Fibroblast of skin of left quadriceps (primary cell): ENCODE measurements at places on chromosomes 3 and 15.

DNA sequence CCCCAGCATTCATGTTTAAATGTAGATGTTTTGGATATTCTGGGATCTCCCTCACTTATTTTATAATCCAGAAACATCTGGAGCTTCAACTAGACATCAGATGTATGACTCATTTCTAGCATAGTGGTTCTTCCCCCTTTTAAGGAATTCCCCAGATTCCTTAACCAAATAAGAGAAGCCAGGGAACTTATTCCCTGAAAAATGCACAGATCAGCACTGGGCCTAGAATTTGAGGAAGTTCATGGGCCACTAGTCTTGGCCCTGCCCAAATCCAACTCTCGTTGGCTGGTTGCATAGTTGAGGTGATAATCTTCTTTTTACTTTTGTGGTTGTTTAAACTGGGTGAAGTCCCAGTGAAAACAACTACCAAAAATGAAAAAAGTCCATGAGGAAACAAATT lies 20.4 kb downstream of the RARRES1 start:
- peak; percentile 89 for DNase-seq

GRCh38 chr15:57472861-57473260 lies 96.6 kb downstream of the CGNL1 start:
- no peak for DNase-seq

GRCh38 chr3:132788301-132788671 lies 66.1 kb upstream of the NPHP3 start:
- DNase-seq = peak; percentile 80

DNA sequence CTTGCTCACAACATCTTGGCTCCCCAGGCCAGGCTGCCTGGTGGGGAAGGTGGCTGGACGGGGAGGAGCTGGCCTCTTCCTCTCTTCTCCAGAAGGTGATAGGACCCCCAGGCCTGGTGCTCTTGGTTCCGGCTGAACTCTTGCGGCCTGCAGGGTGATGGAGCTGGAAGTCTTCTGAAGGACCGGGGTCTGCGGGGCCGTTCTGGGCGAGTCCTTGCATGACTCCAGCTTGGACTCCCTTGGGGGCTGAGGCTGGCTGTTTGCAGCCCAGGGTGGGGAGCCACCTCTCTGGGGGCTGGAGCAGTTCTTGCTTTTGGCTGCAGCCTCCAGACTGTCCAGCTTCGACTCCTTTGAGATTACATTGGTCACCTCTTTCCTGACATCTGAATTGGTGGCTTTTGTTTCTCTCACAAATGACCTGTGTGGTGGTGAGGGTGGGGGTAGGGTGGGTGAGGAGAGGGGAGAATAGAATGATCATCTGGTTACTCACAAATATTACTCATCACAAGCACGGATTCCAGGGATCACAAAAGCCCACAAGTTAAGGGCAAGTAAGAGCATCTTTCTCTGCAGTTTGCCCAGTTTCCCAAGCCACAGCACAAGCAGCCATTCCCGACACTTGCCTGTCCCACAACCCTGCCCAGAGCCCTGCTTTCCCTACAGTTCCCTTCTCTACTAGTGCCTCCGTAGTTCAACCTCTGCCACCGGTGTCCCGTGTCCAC lies 149.1 kb upstream of the HACD2 start:
- peak; percentile 82 for DNase-seq

DNA sequence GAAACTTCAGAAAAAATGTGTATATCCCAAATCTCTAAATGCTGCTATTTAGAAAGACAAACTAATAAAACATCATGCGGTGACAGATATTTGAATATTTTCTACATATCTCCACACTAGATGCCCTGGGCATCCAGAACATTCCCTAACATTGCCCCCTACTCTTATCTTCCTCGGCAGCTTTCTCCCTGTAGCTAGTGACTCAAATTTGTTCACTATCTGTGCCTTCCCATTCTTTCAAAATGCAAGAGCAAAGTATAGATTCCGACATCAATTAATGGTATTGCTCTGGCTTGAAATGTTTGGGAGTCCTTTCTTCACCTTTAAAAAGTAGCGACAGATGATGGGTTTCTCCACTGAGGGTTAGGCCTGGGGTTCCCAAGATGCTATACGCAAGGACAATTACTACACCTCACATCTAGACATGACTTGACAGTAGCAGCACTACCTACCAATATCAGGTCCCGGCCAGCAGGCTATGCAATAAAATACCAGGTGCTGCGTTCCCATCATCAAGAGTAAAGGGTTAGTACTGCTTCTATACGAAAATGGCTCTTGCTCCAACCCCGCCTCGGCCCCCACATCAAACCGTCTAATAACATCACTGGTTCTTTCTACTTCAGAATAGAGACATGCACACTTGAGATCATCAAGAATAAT lies 631 bp downstream of the UBR1 start:
- DNase-seq = no peak

DNA sequence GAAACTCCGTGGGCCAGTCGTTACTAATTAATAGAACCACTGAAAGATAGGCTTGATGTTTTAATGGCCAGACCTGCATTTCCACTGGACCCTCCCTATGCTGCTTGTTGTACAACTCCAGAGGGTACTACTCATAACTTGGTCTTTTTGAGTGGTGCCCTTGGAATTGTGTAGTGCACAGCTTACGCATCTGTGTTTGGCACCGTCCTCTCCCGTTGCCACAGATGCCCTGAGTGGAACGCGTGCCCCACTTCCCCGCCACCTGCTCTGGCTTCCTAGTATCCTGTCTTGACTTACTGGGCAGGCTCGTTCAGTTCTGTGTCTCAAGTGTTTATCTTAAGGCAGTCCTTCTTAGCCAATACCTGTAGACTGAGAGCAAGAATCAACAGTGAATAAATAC lies 78.7 kb downstream of the USP13 start:
- DNase-seq = no peak

- DNase-seq = no peak
Measured at GRCh38 chr15:56719774-56720555, 13.3 kb downstream of the ZNF280D start.

GRCh38 chr15:68414591-68414990 lies 17.4 kb downstream of the ITGA11 start:
- DNase-seq = no peak

DNA sequence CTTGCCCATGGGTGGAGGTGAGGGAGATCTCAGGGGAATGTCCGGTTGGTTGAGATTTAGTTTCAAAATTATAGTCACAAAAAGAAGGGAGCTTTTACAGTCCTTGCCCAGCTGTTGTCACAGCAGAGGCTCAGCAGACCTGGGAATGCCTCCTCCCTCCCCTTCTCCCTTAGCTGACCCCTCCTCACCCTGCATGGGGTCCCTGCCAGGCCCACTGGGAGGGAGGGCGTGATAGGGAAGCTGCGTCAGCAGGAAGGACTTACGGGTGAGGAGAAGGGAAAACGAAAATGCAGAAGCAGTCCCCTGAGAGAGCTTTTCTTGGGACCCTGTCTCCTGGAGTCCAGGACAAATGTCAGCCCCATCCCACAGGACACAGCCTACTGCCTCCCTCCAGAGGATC lies 18.9 kb downstream of the SCN5A start:
- no peak for DNase-seq

GRCh38 chr15:77659350-77660321 lies 26.9 kb upstream of the LINGO1 start:
- DNase-seq = peak; percentile 5

GRCh38 chr3:178669022-178669601 lies 132.9 kb downstream of the KCNMB2 start:
- DNase-seq = peak; percentile 6

DNA sequence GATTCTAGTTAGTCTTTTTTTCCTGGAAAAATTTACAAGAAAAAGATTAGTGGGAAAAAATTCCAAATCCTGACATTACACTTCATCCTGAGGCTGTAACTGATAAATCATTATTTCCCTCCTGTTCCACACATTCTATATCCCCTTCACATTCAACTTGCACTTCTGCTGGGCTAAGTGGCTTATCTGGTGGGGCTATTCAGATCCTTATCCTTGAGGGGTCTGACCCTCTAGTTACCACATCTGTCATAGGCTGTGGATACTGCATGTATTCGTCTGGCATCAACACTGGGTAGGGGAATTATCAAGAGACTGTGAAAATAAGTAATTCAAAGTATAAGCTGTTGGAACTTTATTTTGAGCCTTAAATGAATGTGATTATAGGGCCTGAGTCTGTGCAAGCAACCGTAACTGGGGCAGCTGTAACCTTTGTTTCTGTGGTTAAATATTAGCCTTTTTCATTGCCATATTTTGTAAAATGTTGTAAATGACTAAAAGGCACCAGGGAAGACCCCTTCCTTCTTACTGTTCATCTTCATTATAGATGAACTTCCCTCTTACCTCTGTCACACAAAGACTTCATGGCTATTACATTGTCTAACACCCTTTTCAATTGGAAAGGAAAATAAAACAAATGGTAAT lies 28.0 kb upstream of the TEX9 start:
- DNase-seq = no peak

DNA sequence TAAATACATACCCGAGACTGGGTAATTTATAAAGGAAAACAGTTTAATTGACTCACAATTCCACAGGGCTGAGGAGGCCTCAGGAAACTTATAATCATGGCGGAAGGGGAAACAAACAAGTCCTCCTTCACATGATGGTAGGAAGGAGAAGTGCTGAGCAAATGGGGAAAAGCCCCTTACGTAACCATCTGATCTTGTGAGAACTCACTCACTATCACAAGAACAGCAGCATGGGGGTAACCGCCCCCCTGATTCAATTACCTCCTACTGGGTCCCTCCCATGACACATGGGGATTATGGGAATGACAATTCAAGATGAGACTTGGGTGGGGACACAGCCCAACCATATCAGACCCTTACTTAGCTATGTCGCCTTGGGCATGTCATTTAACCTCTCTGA lies 27.7 kb downstream of the SCG3 start:
- no peak for DNase-seq

- peak; percentile 92 for DNase-seq
Measured at GRCh38 chr15:82540055-82540983, at the start of gene RPS17. RPS17 (minus strand) TSS chr15:82540457; CDS start chr15:82540428, 29 bp downstream.

- no peak for DNase-seq
Measured at GRCh38 chr3:24129549-24129948, 184.5 kb downstream of the NR1D2 start.

- no peak for DNase-seq
Measured at GRCh38 chr3:100844063-100844936, 135.0 kb downstream of the TFG start.

GRCh38 chr3:178244733-178245709 lies 291.2 kb upstream of the KCNMB2 start:
- DNase-seq = no peak

- DNase-seq = peak; percentile 65
Measured at GRCh38 chr3:38834110-38834509, 18.1 kb upstream of the SCN10A start.

DNA sequence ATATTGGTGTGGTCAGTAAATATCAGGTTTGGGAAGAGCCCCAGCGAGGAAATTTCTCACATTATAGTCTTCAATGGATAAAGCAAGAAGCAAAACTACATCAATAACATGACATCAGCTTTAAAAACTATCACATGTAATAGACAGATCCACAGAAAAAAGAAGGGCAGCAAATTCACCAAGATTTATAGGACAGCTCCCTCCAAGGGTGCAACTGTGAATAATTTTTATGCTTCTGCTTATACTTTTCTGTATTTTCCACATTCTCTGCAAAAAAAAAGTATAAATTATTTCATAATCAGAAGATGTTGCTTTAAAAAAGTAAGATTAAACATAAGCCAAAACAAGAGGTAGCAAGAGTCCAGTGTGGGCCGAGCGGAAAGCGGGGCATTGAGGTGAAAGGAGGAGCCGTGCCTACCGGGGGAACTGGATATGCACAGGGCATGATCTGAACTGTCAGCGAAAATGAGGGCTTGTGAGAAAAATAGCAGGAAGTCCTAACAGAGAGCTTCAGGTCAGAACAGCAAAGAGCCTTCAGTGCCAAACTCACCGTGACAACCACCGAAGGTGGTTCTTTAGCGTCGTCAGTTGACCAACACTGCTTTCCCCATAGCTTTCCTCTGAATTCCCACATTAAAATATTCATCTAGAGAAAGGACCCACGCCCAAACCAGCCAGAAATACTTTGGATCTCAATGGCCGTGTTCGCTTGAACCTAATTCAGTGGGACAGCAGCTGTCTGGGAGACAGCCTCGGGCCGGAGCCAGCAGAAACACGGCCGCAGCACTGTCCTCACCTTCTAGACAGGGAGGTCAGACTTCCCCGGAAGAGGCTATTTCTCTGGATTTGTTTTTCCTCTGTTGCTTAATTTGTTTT lies 59.8 kb downstream of the FAM174B start:
- no peak for DNase-seq

DNA sequence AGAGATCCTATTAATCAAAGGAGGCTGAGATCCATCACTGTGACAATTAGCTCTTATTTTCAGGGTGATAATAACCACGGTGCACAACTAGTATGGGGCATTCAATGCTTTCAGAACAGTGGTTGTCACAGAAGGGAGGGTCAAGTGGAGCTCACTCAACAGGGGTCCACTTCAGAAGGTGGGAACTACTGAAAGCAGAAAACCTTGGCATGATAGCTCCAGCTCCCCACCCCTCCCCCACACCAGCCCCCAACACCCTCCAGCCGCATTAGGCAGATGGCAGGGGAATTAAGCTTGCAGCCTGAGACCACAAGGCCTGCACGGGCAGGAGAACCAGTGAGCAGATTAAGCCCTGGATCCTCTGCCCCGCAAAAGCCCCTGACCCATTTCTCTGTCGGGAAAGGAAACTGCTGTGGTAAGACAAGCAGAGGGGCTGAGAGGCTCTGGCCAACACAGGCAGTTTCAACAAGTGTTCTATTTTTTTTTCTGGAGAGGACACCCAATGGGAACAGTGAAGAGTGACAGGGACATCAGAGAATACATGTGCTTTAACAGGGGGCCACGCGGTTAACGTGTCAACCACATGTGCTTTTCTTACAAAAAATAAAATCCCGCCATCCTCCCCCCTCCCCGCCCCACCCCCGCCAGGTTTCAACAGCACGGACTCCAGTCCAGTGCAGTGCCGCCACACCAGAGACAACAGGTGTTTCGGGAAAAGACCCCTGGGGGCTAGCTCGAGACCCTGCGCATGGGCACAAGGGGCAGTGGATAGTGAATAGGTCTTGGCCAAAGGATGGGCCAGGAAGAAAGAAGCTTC lies 997 bp downstream of the FYCO1 start:
- DNase-seq = no peak

- no peak for DNase-seq
Measured at GRCh38 chr3:66671291-66671690, 170.5 kb upstream of the LRIG1 start.

DNA sequence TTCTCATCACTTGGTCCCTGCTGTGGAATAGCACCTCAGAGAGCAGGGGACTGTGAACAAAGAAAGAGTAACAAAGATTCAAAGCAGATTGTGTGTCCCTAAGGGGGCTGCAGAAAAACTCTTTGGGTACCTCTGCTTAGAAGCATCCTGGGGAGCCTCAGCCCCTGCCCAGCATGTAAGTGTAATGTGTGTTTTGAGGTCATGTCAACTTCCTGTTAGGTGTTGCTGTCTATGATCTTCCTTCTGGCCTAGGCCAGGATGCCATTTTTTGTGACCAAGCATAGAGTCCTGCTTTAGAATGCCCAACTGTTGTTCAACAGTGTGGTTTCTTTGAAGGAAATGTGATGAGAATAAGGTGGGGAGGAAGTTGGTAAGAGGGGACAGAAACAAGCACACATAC lies 77.1 kb upstream of the BCL6 start:
- DNase-seq = no peak
